Esophagus muscularis mucosa (tissue), 4 donors: ENCODE measurements at places on chromosomes 6 and 20. TPM values are rescaled to one million over a fixed set of nuclear protein-coding genes. Genes with fewer than 3 reads are reported as not detected.

CST7 gene
- total RNA-seq: not detected

TULP1 gene
- total RNA-seq: not detected

PM20D2 gene
- 14.5 TPM for total RNA-seq

GRM4 gene
- not detected for total RNA-seq

MOG gene
- total RNA-seq: not detected

ZSCAN31 gene
- 13.1 TPM for total RNA-seq

RBM12 gene
- 25.3 TPM for total RNA-seq

SLC4A11 gene
- 0.32 TPM for total RNA-seq

GPLD1 gene
- total RNA-seq: 5.3 TPM

TBP gene
- total RNA-seq: 16.2 TPM

DLL1 gene
- total RNA-seq: 8.8 TPM

GSTA3 gene
- not detected for total RNA-seq

EDN3 gene
- 12.9 TPM for total RNA-seq

OXT gene
- total RNA-seq: not detected

KCNK17 gene
- total RNA-seq: not detected

PRL gene
- not detected for total RNA-seq

WDR46 gene
- total RNA-seq: 30.5 TPM

ALDH8A1 gene
- total RNA-seq: 1.4 TPM

ANKRD6 gene
- 10.1 TPM for total RNA-seq

KCNG1 gene
- 0.65 TPM for total RNA-seq

OTOR gene
- total RNA-seq: not detected

SIGLEC1 gene
- total RNA-seq: 18.7 TPM

TREM2 gene
- total RNA-seq: 1.8 TPM

LPIN3 gene
- total RNA-seq: 9.4 TPM
